Activated T-cell treated with anti-CD3 and anti-CD28 coated beads, Interleukin-2, amount 50 U/mL, for 24 hours (primary cell): ENCODE measurements at places on chromosomes 6 and 20.

DNA sequence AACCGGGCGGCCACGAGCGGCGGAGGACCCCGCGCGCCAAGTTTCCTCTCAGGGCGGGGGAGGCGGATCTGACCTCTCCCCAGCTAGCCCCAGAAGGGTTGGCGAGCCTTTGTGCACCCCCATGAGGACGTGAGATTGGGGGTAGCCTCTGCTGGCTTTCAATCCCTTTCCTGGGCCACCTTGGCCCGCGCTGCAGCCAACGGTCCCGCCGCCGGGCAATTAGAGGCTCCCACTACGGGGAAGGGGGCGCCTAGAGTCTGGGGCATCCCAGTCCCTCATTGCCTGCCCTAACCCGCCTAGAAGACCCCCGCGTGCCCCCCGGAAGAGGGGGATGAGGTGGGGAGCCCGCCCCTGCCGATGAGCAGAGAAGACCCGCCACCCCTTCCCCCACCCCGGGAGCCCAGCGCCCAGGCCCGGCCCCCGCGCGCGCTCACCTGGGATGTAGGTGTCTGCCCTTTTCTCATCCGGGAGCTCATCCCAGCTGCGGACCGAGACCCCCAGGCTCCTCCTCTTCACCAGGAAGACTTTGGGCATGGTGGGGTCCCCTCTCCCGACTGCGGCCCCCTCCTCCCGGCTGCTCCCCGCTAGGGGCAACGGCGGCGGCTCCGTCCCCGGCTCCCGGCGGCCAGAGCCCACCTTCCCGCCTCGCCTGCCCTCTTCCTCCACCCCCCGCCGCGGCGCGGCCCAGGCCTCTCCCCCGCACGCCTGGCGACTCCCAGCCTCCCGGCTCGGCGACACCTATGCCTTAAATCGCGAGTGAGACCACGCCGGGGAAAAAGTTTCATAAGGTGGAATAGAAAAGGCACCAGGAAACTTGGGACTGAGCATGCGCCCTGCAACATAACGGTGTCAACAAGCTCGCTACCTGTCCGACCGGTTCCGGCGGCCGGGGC lies at the start of gene OVOL2:
Gene OVOL2, minus strand, starts transcription at position 816 of the 893 bp plus-strand sequence. Its CDS starts 282 bp downstream, at position 534.
- peak; percentile 30 for DNase-seq

- no peak for DNase-seq
Observed at GRCh38 chr6:43241446-43241845, 1.8 kb upstream of the TTBK1 start.

- DNase-seq = no peak
Observed at GRCh38 chr20:5357946-5358345, 41.2 kb upstream of the PROKR2 start.

DNA sequence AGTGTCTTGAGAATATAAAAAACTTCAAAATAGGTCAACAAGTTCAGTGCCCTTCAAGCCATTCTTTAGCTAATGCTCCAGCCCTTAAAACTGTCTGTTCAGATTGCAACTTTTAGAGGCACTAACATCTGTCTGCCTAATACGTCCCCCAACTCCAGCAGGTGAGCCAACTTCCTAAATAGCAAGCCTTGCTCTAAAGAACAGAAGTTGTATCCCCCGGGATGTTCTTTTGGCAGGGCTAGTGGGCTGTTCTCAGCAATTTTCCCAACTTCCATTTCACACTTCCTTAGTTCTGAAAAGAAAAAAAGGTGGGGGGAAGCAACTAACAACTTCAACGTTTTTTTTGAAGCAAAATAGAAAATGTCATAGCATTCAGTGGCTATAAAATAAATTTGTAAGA lies 290.0 kb upstream of the PTCHD4 start:
- DNase-seq = no peak

DNA sequence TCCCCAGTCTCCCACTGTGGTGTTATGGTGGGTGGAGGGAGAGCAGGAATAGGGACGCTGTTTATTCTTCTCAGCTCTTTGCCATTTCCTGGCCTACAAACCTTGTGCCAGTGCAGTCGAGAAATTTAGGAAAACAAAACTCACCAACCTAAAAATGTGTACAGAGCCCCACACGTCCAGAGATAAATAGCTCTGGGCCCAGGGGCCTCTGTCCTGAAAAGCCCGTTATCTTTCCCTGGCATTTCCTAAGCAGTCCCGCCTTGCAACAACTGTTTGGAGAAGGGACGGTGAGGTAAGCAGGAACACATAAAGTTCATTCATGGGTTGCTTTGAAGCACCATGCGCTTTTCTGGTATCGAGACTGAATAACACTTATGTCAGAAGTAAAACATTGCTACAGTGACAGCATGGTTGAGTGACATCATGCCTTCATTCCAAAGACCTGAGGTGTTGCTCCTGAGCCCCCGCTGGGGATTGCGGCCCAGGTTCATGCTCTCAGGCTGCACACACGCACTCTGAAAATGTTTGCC lies 80.1 kb upstream of the NXT1 start:
- no peak for DNase-seq

GRCh38 chr20:32249030-32249738 lies 28.3 kb upstream of the KIF3B start:
- DNase-seq = peak; percentile 48
